ENCODE measurements at places on chromosomes 4 and X.

DNA sequence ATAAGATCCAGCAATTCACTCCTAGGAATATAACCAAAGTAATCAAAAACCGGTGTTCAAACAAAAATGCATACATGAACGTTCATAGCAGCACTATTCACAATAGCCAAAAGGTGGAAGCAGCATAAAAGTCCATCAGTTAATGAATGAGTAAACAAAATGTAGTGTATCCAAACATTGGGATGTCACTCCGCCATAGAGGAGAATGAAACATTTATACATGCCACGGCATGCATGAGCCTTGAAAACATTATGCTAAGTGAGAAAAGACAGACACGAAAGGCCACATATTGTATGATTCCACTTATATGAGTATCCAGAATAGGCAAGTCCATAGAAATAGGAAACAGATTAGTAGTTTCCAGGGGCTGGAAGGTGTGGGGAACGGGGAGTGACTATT is 11.0 kb upstream of the PDLIM3 start:
- DNase-seq: no peak

DNA sequence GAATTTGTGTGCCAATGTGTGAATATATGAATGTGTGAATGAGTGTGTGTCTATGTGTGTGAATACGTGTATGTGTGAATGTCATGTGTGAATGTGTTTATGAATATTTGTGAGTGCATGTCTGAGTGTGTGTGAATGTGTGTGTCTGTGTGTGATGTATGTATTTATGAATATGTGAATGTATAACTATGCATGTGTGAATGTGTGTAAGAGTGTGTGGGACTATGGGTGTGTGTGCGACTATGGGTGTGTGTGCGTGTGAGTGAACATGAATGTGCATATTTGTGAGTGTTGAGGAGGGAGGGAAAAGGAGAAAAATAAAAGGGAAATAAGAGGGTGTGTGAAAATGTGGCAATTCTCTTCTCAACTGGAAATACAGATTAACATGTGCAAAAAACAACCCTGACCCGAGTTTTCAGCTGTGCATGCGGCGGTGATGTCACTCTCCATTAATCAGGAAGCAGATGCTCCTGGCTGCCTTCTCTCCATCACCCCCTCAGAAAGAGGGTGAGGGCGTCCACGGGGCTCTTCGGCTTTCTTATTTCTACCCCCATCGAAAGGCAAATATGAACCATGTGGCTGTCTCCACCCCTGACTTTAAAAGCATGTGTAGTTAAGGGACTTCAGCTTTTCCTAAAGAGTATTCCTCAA is 219.8 kb downstream of the MAML3 start:
- DNase-seq: no peak

- DNase-seq: no peak
Measured at GRCh38 chr4:53633608-53634007, 42.3 kb upstream of the LNX1 start.

- DNase-seq: no peak
Measured at GRCh38 chr4:54976682-54977081, 148.7 kb downstream of the KDR start.

DNA sequence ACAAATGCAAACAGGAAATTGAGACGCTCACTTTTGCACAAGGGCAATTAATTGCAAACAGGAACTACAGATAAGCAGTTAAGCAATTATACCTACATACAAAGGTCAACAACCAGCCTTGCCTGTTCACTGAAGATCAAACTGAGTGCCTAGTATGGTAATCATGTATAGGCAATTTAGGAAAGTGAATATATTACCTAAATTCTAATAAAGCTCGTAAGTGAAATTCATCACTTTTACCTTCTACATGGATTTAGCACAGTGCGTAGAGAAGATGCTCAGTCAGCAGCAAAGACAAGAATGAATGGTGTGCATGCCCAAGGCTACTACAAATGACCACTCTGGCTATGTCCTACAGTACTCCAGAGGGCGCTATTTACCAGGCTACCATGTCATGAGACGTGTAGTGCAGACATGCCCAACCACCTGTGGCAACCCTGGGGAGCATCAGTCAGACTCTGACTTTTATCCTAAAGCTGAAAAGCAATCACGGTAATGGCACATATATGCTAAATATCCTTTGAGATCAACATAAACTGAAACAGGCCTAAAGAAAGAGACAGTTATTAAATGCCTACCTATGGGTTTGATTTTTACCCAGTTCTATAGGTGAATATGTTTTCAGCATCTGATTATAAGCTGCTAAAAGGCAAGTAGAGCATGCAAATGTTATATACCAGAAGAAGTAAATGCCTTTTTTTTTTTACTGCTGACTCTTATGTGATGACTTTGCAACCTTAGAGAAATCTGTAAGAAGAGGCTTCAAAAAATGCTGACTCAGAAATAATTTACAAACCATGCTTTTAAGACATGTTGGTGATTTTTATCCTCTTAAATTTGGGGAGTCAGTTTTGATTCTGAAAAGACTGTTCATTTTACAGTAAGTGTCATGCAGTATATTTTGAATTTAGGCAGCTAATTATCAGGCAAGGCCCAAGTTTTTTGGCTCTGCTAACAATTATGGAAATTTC is 178.0 kb downstream of the PPP3CA start:
- peak; percentile 34 for DNase-seq

DNA sequence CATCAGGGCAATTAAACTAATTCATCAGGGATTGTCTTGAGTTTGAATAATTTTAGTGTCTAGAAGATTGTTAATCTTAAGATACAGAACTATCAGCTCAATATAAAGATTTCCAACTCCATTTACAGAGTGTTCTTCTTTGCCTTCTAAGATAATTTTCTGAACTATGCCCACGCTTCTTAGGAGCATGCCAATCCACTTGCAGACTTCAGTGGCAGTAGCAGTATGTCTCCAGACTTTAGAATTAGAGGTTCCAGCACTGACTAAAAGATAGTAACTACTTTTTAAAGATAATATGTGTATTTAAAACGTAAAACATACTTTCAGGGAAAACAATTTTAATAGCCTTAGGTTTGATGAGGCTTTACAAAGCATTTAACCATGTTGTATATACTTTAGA is 34.2 kb upstream of the GALNT7 start:
- DNase-seq: no peak

- DNase-seq: no peak
Measured at GRCh38 chr4:182537031-182537795, 294.0 kb downstream of the TENM3 start.

- DNase-seq: no peak
Measured at GRCh38 chr4:27000820-27001219, 140.2 kb downstream of the STIM2 start.

GRCh38 chr4:138858419-138858818 is 157.2 kb upstream of the NOCT start:
- no peak for DNase-seq

DNA sequence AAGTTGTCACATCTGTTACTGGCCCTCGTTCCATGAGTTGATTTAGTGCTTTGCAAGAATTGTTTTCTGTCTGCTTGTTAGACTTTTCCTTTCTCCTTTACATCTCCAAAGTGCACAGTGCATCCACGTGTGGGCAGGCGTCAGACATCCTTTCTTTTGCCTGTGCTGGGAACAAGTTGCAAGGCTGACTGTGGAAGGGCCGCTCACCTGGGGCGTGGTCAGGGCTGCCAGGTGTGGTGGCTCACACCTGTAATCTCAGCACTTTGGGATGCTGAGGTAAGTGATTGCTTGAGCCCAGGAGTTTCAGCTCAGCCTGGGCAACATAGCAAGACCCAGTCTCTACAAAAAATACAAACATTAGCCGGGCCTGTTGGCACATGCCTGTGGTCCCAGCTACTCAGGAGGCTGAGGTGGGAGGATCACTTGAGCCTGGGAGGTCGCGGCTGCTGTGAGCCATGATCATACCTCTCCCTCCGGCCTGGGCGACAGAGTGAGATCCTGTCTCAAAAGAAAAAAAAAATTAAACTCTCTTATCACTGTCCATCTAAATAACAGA is 46.2 kb downstream of the RGS12 start:
- DNase-seq: no peak

GRCh38 chr4:110306303-110306702 is 107.9 kb upstream of the ELOVL6 start:
- no peak for DNase-seq

- DNase-seq: peak; percentile 94
Measured at GRCh38 chr4:127880763-127881562, at the start of gene PLK4. PLK4 (plus strand) TSS chr4:127880893; CDS start chr4:127881135, 242 bp downstream.

DNA sequence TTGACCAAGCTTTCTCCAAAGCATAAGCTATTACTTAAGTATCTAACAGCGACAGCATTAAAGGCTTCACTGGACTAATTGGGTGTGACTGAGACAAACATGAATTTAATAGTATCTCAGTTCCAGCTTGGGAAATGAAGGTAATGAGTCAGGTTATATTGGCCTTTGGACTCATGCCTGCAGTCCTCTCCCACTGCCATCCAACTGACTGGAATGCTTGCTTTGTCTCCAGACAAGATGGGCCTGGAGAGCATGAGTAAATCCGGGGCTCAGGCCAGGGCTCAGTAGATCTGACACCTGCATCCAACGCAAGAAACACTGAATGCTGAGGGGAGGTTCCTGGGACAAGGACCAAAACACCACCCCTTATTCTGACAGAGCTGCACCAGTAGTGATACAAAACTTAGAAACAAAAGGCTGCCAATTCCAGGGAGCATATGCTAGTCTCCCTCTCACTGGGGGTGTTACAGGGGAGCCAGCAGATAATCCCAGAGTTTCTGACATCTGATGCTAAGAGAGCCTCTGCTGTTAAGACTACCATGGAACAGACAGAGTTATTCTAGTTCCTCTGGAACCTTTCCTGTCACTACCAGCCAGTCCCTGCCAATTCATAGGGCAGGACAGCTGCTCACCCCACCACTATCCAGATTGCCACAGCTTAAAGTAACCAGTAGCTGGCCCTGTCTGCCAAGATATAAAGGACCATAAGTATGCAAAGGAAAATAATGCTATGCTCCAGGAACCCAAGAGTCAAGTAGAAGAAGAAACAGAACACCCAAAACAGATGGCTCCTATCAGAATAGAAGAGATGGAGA is 293.8 kb downstream of the IQCM start:
- no peak for DNase-seq

- DNase-seq: no peak
Measured at GRCh38 chr4:165716472-165716871, 156.6 kb upstream of the TLL1 start.

GRCh38 chr4:87392183-87392582 is 1.2 kb upstream of the HSD17B11 start:
- no peak for DNase-seq

DNA sequence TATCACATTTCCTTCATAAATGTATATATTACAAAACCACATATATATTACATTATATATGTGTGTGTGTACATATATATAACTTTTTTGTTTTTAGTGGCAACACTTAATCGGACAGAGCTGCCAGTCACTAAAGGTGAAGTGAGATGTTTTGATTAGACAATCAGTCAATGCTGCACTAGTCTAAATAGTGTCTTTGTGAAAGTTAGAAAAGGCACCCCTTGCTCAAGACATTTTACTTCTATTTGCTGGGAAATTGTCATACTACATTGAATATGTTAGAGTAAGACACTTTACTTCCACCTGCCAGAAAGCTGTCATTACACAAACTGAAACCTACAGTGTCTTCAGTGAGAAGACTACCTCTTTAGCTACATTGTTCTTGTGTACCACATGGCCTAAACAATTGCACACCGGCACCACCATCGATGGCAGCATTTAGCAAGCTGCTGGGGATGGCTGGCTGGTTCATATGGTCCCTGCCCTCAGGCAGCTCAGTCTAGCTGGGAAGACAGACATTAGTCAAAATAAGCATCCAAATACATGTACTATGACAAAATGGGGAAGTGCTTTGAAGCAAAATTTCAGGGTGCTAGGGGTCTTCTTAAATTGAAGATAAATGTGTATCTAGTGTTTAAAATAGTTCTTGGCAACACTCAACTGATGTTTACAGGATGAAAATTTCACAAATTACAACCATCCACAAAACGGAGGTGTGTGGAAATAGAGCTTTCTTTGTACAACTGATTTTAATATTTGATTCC is 148.1 kb upstream of the GATB start:
- no peak for DNase-seq

- DNase-seq: no peak
Measured at GRCh38 chr4:151857368-151857767, 96.6 kb upstream of the GATB start.

DNA sequence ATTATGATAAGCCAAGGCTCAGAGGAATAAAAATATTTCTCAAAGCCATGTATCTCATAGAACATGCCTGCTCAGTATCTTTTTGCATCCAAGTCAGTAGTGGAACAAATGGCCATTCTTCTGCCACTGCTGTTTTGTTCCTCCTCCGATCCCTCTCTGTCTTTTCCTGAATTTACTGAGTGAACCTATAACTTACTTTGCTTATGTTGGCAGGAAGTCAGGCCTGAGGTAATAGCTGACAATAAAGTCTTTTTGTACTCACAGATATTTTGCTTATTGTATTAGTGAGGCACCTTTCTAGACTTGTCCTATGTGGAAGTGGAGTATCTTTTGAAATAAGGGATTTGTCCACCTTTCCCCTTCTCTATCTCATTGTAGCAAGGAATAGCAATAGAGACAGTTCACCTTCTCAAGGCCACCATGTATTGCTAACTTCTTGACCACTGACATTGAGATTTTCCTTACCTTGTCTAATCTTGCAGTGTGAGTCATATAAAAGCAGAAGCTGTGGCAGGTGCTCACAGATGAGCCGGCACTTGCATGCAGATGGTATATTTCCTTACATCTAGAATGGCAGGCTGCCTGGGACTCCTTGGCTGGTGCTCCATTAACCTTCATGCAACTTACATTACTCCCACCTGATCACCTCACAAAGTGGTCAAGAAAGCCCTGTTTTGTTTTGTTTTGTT is 68.2 kb downstream of the AGTR2 start:
- DNase-seq: no peak

- DNase-seq: no peak
Measured at GRCh38 chr4:35725131-35725530, 519.2 kb downstream of the ARAP2 start.

- DNase-seq: no peak
Measured at GRCh38 chr4:102761296-102761701, 531 bp upstream of the MANBA start.

DNA sequence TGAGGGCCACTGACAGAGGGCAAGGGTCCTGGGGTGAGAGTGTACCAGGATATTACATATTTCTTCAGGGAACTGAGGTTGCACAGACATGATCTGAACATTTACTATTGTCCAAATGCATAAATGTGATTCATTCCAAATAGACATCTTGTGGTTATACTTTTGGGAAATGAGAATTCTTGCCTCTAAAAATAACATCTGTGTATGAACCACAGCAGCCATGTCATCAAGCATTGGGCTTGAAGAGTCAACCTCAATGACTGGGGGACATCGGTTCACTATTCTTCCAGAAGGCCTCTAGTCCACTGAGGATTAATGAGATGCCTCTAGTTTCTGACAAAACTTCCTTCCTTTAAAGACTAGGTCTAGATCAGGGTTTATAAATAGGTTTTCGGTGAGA is 193.1 kb upstream of the GPC4 start:
- DNase-seq: no peak

Data from activated T-cell treated with anti-CD3 and anti-CD28 coated beads for 48 hours (primary cell).